Right lung (tissue), 10 donors: ENCODE measurements at places on chromosomes 11 and 22.

- no peak for DNase-seq
Observed at GRCh38 chr22:42366806-42367581, 65.2 kb downstream of the NFAM1 start.

DNA sequence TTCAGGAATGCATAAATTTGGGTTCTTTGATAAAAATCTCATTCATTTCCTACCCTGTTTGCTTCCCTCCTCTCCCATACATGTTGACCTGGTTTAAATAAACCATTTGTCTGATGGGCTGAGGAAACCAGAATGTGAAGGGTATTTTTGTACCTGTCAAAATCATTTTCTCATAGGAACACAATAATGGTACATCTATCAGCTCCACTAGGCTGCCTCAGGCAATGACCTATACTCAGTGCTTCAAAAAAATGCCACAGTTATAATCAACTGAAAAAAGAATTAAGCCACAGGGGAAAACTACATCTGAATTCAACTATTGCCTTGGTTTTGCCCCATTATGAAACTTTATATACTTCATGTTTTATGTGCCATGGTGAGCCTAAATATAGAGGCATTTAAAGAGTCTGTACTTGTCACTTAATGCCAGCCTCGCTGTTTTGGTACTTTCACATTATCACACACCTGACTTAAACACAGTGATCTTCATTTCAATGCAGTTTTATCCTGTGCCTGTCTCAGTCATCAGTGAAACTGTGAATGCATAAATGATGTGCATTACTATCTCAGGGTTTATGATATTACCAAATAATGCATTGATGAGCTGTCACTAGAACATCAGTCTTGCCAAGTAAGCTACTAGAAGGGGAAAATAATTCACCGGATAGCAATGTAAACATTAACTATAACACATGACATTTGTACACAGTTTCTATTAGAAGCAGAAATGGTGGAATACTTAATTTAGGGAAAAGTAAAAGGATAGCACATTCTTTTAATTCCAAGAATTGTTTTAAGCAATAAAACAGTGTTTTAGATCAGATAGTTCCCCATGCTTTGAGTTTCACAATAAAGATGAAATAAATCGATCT lies 92.7 kb downstream of the MSANTD4 start:
- no peak for DNase-seq

DNA sequence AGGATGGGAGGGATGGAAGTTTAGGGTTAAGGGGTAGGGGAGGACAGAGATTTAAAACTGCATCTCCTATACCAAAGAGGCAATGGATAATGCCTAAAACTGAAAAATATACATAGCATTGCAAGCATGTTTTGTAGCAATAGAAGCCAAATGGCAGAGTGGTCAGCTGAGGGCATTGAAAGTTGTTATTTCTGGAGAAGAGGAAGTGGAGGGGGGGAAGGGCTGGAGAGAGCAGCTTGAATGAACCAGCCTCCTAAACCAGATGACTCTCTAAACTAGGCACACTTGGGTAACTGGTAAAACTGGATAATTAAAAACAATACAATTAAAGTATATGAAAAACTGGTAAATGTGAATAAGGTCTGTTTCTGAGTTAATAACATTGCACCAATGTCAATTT lies 70.3 kb upstream of the TP53I11 start:
- peak; percentile 32 for DNase-seq

GRCh38 chr22:29987137-29987536 lies 93.1 kb upstream of the HORMAD2 start:
- no peak for DNase-seq

GRCh38 chr22:19522190-19522880 lies 1.9 kb downstream of the CLDN5 start:
- no peak for DNase-seq

DNA sequence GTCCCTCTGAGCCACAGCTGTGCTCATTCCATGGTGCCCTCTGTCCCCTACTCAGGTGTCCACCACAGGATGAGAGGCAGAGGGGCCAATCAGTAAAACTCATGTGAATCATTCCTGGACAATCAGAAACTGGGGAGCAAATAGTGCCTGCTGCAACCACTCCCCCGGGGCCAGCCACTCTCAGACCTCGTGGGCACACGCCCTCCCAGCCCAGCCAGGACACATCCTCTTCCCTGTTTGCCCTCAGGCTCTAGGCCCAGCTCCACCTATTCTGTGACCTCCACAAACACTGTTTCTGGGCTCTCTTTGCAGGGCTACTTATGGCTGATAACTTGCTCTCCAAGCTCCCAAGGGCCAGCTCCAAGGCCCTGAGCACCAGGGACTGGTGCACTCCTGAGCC lies 14.0 kb upstream of the KCTD14 start:
- DNase-seq = no peak

- no peak for DNase-seq
Observed at GRCh38 chr11:106827687-106828086, 190.6 kb downstream of the GUCY1A2 start.

DNA sequence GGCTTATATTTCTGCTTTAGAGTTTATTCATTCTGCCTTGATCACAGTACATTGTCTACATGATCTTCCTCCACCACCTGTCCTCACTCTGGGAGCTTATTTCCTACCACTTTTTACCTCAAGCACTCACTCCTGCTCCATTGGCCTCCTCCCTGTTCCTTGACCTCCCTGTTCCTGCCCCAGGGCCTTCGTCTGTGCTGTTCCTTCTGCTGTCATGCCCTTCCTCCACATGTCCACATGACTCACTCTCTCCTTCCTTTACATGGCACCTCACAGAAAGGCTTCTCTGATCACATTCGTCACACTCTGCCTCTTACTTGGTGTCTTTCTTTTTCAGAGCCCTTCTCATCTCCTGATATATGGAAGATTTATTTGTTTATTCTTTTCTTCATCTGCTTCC lies 103.0 kb downstream of the FBXO7 start:
- DNase-seq = no peak

DNA sequence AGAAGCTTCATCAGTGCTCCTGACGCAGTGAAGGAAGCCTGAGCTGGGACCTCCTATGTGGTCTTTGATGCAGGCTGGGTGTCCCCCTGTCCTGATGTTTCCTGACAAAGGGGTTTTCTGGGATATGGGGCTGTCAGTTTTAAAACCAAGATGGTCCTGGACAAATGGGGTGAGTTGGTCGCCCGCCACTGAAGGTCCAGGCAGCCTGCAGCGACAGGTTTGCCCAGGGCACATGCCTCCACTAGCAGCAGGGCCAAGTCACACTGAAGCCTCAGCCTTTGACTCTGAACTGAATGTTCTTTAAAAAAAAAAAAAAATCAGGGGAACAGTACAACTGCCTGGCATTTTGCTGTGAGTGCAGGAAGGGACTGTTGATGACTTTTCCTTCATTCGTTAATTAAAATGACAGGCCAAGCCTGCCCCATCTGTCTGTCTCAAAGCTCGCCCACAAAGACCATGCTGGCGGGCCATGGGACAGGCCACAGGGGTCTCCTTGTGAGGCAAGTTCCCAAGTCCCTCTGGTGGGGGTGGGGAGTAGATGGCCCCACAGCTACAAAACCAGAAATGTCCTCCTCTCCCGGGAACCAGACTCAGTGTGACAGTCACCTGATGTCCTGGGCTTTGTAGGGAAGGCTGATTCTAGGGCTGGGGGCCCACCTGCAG lies 274.8 kb downstream of the CTTN start:
- DNase-seq = no peak

- no peak for DNase-seq
Observed at GRCh38 chr11:58628446-58628845, 6.0 kb downstream of the CNTF start.

GRCh38 chr22:36465232-36466021 lies 16.0 kb downstream of the TXN2 start:
- no peak for DNase-seq

GRCh38 chr11:45275828-45276227 lies 10.3 kb downstream of the SYT13 start:
- no peak for DNase-seq
